ENCODE measurements at places on chromosomes 4 and X.

DNA sequence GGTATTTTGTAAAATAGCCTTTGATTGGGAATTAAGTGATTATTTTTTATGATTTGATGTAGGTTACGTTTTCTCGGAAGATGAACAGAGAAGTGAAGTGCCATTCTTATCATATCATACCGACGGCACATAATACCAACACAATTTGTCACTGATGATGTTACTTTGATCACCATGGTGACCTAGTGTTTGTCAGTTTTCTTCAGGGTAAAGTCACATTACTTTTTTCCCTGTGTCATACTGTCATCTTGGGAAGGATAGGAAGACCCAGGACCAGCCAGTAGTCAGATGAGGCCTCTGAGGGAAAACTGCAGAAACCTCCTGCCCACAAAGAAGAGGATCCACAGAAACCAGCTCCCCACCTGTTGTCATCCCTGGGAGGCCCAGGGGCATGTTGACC, 1.3 kb upstream of the MAGEC1 start:
- no peak for DNase-seq

- no peak for DNase-seq
These were observed 31.5 kb downstream of the SLC9A7 start for GRCh38 chrX:46727441-46727840.

DNA sequence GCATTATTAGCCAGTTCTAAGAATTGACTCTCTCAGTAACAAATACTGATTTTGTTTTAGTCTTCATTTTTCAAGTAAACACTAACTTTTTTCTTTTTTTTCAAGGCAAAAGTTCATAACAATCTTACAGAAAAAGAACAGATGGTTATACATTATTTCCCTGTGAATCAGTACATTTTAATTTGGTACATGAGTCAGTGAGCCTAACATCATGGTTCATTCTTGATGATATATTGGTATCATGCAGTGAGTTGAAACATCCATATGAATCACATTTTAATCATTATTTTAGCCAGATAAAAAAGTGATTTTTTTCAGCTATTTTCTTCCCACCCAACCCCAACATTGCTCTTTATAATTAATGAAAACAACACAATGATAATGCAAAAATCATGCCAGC, 184.3 kb upstream of the TACR3 start:
- no peak for DNase-seq

DNA sequence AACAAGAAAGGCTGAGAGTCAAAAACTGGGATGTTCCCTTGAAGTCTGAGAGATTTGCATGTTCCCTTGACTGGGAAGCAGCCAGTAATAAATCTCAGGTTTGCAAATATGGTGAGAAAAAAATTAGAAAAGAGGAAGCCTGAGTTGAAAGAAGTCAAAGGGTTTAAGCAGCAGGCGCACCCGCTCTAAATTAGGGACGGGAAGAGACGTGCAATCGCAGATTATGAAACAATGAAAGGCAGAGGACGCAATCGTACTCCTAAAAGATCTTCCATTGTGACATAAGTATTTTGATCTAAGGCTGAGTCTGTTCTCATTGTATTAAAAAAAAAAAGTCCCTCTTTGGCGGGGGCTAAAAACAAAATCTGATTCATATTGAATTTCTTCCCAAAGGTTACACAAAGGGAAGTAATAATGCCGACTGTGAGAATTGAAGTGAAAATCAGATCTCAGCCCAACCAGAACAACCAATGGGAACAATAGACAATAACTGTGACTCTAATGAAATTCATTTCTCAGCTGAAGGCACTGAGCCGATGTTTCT, 28.2 kb downstream of the SAT1 start:
- DNase-seq, result no peak

GRCh38 chr4:73053974-73054480, 15.5 kb downstream of the COX18 start:
- no peak for DNase-seq

DNA sequence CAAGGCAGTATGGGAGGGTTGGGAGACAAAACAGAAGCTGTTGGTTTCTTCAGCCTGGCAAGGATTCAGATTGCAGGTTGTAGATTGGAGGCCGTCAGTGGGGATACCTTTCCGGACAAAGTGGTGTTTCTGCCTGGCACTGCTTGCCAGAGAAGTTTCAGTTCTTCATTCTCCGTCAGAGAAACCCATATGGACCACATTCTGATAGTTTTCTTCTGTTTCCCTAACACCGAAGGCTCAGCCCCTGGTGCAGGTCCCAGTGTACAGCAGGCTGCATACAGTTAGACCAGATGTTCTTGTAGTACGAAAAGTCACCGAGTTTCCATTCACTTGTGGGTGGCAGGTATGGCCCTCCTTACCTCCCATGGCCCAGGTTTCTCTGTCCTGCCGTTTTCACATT, 107.3 kb downstream of the PTTG2 start:
- DNase-seq, result no peak

DNA sequence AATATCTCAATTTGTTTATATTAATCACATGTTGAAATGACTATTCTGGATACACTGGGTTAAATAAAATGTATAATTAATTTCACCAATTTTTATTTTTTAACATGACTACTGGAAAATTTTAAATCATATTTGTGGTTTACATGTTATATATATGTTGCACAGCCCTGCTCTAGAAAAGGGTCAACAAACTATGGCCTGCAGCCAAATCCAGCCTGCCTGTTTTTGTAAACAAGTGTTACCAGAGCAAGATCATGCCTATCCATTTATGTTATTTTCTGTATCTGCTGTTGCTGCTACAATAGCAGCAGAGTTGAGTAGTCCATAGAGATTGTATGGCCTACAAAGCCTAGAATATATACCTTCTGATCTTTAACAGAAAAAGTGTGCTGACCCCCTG, 1.2 kb downstream of the TCEANC start:
- no peak for DNase-seq

GRCh38 chrX:148938348-148938747, 437.9 kb downstream of the AFF2 start:
- no peak for DNase-seq

DNA sequence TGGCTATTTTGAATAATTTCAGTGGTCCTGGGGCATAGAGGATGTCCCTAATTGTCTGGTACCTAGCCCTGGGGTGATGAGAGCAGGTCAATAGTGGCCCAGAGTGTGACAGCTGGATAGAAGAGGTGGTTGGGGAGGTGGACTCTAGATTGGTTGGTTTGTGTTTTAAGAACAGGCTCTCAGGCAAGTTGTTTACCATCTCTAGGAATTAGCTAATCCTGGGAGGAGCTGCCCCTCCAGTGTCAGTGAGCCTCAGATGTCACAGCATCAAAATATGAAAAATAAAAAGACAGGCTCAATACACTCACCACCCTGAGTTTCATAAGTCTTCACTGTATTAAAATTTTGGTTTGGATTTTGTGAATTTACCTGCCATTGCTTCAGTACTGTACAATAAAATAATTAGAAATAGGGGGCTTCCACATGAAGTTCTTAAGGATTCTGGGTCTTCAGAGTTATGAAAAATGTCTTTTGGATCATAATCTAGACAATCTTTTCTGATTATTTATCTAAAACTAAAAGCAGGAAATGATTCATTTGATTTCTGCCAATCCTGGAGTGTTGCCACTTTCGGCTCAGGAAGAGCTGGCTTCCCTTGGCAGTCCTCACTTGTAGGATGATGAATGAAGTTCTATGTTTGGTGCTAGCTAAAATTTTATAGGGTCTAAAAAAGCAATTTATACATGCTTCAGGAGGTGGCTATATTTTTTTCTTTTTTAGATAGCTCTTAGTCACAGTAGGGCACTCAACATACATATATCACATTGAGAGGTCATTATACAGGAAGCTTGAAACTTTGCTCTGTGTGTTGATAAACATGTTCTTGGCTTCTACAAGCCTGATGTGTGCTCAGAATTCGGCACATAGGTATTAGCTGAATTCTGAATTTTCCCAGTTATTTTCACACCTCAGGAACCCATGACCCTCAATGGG, 395.1 kb downstream of the RAB28 start:
- DNase-seq, result no peak

DNA sequence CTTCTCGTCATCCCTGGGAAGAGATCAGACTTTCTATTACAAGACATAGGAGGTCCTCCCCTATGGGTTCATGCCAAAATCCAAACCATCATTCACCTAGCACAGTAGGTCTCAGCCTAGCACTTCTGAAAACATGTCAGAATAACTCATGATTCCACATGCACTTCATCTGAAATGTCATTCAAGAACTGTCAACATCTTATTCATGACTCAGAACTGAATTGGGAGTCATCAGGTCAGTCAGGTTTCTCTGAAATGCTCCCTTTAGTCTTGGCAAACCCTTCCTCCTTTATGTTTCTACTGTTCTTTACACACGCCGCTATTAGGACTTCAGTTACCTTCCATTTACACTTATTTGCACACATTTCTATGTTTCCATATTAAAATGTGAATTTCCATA, 67.2 kb downstream of the ANTXR2 start:
- no peak for DNase-seq

DNA sequence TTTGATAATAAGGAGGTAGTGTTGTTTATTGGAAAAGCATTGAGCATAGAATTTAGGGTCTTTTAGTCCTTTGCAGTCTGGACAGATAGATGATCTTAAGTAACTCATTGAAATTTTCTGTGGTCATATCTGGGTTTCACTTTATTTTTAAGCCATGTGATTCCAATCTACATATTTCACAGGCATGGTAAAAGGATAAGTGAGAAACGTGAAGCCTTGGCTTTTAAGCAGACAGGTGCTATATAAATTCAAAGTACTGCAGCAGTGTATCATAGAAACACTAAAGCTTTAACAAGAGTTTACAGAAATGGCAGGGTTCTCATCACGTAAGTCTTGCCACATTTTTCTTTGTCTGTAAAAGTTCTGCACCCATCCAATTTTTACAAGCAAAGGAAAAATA, 4.9 kb downstream of the PLS3 start:
- DNase-seq, result no peak

DNA sequence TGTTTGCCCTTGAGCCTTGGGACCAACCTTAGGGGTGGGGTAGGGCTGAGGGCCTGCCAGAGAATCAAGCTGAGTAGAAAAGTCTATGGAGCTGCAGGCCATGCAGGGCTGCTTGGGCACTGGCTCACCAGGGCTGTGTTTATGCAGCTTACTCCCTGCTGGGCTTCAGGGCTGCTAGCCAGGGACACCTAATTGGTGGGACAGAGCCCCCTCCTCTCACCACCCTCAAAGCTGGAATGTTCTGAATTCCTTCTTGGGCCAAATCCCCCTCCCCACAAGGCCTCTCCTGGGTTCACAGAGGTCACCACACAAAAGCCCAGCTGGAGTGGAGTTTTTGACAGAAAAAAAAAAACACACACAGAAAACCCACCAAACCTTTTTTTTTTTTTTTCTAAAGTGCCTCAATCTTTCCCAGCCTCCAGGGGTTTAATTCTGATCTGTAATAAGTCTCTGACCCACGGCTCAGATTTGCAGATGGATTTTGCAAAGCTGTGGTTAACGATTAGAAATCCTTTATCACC, at the start of gene CLDN2:
CLDN2 (plus strand) TSS at position 471 of the 521 bp plus-strand sequence. CDS start 7,827 bp downstream, outside the sequence.
- no peak for DNase-seq

GRCh38 chrX:35115205-35115604, 172.6 kb downstream of the FAM47B start:
- DNase-seq, result no peak

GRCh38 chr4:46503739-46504138, 113.8 kb upstream of the GABRA2 start:
- no peak for DNase-seq

GRCh38 chr4:4271912-4272311, 18.0 kb downstream of the LYAR start:
- DNase-seq, result peak; percentile 39

DNA sequence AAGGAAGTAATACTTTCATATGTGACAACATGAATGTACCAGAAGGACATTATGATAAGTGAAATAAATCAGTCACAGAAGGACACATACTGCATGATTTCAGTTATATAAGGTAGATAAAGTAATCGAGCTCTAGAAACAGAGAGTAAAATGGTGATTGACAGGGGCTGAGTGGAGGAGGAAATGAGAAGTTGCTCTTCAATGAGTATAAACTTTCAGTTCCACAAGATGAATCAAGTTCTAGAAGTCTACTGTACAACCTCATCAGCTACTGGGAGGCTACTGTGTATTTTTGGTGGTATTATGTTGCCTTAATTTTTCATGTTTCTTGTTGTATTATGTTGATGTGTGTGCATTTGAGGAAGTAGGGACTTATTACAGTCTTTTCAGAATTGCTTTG, 270.9 kb upstream of the GRIA3 start:
- no peak for DNase-seq

- DNase-seq, result no peak
These were observed 29.7 kb downstream of the STOX2 start for GRCh38 chr4:183934761-183935160.
